ENCODE measurements at places on chromosomes 1 and 21. TPM values are rescaled to one million over a fixed set of nuclear protein-coding genes. Genes with fewer than 3 reads are reported as not detected.

Gene HFM1
- 3.1 TPM for total RNA-seq

GRCh38 chr1:99647490-99647889, 1.6 kb downstream of the PALMD start:
- no peak for DNase-seq

GRCh38 chr1:96688767-96689166, 32.8 kb upstream of the PTBP2 start:
- DNase-seq = no peak

GRCh38 chr21:29201186-29201585, 70.7 kb downstream of the MAP3K7CL start:
- no peak for DNase-seq

- DNase-seq = no peak
Observed at GRCh38 chr1:38117444-38117887, 70.9 kb upstream of the POU3F1 start.

- DNase-seq = no peak
Observed at GRCh38 chr1:222561656-222562055, 13.8 kb upstream of the HHIPL2 start.

Data from psoas muscle (tissue), 8 donors.